ENCODE measurements at places on chromosomes 7 and 10.

- no peak for DNase-seq
Observed at GRCh38 chr7:108010377-108010776, 7.4 kb upstream of the LAMB1 start.

- DNase-seq, result no peak
Observed at GRCh38 chr7:92972441-92972840, 136.1 kb upstream of the CDK6 start.

- DNase-seq, result no peak
Observed at GRCh38 chr7:39313974-39314373, 252.2 kb upstream of the YAE1 start.

GRCh38 chr10:107160866-107161265 lies 3.6 kb downstream of the SORCS1 start:
- no peak for DNase-seq

- no peak for DNase-seq
Observed at GRCh38 chr10:6279540-6280267, 77.0 kb downstream of the PFKFB3 start.

DNA sequence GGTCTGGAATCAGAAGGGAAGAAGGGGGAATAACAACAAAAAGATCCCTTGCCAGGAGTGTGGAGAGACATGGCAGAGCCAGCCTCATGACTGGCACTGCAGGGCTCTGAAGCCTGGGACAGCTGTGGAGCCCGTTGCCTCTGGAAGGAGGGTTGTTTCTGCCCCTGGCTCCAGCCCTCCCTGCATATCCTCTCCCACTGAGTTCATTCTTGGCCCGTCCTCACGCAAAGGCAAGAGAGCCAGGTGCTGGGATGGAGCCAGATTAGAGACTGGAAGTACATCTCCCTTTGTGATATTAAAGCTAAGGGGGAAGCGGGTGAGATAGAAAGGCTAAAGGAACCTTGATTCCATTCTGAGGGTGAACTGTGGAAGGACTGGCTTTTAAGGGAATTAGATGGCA lies 141.5 kb upstream of the NPVF start:
- no peak for DNase-seq

DNA sequence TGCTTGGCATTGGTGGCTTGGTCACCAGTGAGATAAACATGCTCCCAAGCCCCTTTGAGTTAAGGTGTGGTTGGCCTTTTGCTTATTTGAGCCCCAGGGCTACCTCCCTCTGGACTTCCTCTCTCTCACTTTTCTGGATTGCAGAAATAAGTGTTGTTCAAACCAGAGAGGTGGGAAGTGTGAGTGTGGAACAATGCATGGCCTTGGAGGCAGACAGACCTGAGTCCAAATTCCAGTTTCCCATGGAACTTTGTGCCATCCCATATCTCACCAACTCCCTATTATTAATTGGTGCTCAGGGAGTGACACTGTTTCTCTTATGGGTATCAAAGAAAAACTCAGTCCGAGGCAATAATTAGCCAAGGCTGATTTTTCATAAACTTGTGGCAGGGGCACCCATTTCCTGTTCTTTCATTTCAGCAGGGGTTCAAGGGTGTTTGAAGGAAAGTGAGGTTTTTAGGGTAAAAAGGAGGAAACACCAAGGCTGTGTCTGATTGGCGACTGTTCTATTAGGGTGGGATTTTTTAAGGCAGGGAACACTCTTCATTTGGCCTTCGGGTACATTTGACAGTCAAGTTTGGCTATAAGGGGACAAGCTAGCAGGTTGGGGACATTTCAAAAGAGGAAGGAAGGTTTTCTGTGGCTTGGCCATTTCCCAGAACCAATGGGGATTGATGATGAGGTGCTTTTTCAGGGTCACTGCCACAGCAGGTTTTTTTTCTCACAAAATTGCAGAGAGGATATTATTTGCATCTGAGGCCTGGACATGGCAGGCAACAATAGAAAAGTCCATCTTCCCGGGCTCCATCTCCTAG lies 148.8 kb upstream of the NPY start:
- no peak for DNase-seq

- peak; percentile 57 for DNase-seq
Observed at GRCh38 chr7:74454925-74455288, 1.2 kb downstream of the GTF2IRD1 start.

DNA sequence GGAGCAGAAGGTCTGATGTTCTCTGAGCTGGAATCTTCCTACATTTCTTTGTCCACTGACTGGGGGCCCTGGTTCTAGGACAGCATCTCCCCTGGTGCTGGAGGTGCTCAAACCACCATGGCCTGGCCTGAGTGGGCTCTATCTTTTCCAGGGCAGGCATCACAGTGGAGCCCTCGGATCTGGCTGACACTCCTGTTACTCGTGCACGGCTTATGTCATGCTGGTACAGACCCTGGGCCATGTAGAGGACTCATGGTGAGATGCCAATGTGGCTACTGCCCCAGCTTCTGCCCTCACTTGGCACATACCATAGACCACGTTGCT lies 96.0 kb downstream of the HIPK2 start:
- DNase-seq, result no peak

GRCh38 chr10:130394832-130395231 lies 258.6 kb downstream of the GLRX3 start:
- no peak for DNase-seq

GRCh38 chr7:42460933-42461332 lies 223.9 kb upstream of the GLI3 start:
- no peak for DNase-seq

DNA sequence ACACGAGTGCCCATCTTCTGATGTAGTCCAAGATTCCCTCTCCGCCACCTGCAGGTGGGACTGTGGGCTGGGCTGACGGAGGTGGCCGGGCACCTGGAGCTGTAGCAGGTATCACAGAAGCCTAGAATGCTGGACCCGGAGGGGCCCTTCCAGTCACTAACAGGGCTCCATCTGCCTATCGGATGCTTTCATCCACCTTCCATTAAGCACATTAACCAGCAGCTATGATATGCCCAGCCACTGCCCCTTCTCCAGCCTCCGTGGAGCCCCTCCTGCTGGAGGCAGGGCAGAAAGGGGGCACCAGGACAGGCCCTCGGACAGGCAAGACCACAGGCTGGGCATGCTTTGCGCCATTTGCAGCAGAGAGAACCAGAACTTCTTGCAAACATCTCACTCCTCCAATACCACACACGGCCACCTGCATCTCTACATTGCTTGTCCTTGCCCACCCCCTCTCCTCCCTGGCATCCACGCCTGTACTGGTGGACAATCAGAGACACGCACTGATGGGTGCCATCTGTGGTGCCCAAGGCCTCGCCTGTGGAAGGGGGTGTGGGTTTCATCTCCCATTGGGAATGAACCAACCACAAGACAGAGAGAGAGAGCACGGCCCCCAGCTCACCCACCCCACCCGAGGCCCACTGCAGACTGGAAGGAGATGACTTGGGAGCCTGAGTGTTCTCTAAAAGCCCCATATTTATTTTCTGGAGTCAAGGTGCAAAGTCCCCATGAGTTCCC lies 16.8 kb downstream of the PRKAG2 start:
- DNase-seq, result no peak

GRCh38 chr7:71009636-71010035 lies 122.3 kb upstream of the GALNT17 start:
- DNase-seq, result no peak

DNA sequence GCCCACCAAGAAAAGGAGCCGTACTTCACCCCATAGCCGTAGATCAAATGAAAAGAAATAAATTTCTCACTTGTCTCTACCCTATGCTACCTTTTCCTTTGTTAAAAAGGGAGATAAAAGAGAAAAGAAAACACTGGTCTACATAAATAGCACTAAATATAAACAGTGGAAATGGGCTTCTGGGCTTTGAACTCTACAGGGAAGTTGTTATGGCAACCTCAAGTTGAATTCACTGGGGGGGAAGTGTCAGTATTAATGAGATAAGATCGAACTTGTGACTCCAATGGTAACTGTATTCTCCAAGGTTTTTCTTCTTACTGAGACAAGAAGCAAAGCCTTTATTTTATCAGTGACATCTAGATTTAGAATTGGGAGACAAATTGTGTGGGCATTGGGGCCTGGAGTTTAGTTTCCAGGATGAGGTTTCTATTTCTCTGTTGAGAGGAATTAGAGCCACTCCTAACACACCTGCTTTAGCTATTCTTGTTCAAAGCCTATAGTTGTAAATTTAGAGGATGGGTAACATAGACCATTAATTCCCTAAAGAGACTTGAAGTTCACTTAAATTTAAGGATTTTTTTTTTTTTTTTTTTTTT lies 604.3 kb upstream of the GALNT17 start:
- no peak for DNase-seq

- no peak for DNase-seq
Observed at GRCh38 chr7:117401293-117402002, 25.8 kb downstream of the ASZ1 start.

DNA sequence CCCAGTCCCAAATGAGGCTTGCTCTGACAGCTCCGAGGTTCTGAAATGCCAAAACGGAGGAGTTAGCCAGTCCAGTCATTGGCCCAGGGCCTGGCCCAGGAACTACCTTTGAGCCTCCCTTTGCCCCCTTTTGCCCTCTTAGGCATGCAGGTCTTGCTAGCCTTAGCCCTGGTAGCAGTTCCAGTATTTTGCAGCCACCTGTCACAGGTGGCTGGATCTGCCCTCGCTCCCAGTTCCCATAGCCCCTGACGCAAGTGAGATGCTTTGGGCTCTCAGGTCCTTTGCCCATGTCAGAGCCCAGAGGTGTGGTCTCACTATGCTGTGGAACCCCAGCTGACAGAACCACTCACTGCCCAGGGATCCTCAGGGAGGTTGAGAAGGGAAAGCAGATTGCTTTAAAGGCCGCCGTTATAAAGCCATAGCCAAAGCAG lies 42.0 kb downstream of the GPRIN2 start:
- DNase-seq, result no peak

Data from spinal cord (tissue), 10 donors.